ENCODE measurements at places on chromosomes 7 and 10.

GRCh38 chr10:58950618-58951017 lies 225.8 kb upstream of the PHYHIPL start:
- no peak for DNase-seq

DNA sequence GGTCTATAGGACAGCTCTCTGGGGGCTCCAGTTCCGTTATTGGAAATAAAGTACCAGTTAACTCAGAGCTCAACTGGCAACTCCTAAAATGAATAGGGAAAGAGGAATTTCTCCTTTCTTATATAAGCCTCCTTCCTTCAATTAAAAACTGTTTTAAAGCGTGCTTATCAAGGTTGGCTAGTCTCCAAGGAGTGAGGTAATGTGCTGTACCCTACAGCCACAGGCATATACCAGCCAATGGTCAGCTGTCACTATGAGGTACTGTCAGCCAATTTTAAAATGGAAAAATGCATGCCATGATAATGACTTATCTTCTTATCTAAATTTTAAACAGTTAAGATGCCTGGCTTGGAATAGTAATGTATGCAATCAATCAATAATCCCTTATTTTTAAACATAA lies 76.2 kb downstream of the PLCE1 start:
- DNase-seq, result no peak

- DNase-seq, result no peak
Observed at GRCh38 chr10:96588616-96589419, 2.0 kb upstream of the TM9SF3 start.

DNA sequence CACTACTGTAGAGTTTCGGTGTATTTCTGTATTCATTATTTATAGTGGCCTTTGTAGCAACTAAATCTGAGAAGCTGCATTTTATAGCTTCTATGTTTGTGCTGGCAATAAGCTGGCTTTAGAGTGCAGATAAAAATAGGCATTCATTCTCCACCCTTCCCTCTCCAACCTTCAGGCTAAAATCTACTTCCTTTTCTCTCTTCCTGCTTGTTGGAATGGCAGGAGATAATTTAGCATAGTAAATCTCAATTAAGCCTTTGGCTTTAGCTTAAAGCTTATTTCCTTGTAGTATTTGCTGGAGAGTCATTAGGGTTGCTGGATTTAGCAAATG lies 58.5 kb downstream of the CPVL start:
- DNase-seq, result no peak

GRCh38 chr7:85054306-85054705 lies 132.6 kb downstream of the SEMA3D start:
- DNase-seq, result no peak

DNA sequence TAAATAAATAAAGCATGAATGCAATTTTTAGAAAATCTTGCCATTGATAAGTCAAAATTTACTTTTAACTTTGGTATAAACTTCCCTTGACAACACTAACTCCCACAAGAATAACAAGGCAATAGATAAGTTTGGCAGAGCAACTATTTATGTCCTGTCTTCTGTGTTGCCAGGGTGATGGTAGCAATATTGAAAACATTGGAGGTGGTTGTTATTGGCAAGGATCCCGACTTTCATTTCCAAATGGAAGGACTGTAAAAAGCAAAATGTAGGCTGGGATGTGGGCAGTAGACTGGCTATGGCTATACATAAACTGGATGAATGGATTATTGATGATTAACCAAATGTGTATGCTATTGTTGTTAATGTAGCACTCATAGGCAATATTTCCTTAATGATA lies 134.9 kb upstream of the CACNA2D1 start:
- DNase-seq, result no peak

DNA sequence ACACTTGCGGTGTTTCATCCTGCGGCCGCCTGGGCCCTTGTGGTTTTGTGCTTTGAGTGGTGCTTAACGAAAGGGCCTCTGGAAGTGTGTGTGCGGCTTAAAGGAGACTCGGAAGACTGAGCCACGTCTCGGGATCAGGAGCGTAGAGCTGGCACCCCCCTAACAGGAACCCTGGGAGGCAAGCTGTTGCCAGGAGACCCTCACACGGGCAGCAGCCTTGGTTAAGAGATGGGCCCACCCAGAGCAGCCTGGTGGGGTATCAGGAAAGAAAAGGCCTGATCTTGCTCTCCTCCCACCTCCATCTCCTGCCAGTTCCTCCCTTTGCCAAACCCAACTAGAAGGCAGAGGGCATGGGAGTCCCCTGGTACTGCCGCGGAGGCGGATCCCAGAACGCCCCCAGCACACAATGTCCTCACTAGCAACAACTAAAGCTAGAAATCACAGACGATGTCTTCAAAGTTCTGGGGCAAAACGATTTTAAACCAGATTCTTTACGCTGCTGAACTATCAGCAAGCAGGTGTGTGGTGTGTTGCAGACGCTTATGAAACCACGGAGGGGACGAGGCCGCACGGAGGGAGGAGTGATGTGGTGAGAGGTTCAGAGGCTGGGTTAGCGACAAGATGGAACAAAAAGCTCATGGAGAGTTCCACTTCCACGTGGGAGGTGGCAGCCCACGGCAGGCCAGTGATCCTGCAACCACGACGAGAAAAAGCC lies 67.0 kb upstream of the INPP5A start:
- no peak for DNase-seq

GRCh38 chr10:100223879-100224278 lies 5.5 kb downstream of the CHUK start:
- DNase-seq, result no peak

- DNase-seq, result no peak
Observed at GRCh38 chr7:48111596-48111995, 22.5 kb downstream of the UPP1 start.

DNA sequence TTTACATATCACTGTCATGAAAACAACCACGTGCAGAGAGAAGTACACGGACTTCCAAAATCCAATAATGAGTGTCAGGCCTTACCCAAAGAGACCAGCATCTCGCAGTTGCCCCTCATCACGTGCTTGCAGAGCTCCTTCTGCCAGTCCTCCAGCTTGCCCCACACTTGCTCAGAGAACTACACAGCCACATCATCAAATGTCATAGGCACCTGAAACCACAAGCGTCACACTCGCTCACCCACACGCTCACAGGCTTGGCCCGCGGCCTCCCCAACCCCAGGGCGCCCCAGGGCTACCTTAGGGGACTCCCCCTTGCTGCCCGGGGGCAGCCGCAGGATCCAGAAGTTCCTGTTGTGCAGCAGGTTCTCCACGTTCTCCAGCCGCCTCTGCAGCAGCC lies 123.4 kb upstream of the ZNF746 start:
- no peak for DNase-seq

GRCh38 chr7:159030490-159031134 lies 114.1 kb downstream of the VIPR2 start:
- no peak for DNase-seq

DNA sequence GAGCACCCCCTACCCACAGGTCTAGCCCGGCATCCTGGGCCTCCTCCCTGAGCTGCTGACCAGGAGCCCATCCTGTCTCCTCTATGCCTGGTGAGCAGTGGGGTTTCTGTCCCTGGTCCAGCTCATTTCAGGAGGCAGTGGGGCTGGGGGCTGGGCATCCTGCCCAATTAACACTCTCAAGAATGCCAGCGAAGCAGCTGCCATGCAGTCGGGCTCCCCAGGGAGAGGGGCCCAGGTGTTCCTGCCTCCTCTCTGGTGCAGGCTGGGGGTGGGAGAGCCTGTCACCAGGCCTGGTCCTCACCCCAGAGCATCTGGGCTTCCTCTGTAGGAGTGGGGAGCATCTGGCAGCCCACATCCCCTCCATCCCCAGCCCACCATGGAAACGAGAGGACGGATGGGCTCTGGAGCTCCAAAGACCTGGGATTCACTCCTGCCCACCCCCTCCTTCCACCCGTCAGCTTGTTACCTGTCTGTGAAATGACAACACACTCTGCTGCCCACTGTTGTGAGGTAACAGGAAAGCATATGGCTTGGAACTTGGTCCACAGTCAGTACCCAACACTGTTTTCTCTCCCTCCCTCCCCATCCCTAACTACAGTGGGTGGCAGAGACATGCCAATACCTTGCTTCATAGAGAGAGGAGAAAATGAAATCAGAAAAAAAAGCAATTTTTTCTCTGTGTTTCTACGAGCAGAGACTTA lies 69.1 kb downstream of the SLIT1 start:
- no peak for DNase-seq

- DNase-seq, result no peak
Observed at GRCh38 chr10:132977076-132977475, 34.7 kb upstream of the CFAP46 start.

- DNase-seq, result no peak
Observed at GRCh38 chr10:98062424-98062823, 32.0 kb upstream of the CRTAC1 start.

DNA sequence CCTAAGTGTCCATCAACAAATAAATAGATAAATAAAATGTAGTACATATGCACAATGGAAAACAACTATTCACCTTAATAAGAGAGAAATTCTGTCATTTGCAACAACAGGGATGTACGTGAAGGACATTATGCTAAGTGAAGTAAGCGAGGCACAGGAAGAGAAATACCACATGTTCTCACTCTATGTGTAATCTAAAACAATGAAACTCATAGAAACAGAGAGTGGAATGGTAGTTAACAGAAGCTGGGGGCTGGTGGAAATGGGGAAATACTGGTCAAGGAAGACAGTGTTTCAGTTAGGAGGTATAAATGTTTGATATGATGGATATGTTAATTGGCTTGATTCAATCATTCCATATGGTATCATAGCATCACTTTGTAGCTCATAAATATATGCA lies 43.1 kb downstream of the ARL4A start:
- no peak for DNase-seq

DNA sequence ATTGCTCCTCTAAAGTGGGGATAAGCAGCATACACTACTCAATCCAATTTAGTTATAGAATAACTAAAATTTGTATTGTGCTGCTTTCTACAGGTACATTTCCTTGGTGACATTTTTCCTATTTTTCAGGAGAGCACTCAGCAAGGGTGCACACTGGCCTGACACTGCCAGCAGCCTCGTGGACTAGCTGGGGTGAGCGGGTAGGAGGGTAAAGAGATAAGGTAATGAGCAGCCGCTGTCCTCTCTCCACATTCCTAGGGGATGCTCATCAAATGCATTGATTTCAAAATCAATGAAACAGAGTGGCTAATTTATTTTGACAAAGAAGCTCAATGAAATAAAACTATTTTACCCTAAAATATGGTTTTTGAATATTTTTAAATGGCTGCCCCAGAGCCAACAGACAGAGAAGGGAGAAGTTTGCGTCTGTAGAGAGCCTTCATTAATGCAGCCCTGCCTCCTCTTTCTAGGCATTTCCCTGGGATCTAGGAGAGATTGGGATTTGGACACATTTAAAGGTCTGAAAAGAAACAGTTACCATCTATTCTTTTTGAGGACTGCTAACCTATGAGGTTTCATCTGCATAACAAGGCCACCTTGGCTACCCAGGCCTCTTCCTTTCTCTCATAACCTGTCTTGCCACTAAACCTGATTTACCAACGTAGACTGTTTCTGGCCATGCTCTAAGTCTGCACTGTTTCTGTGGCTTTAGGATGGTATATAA lies 561.0 kb downstream of the IPMK start:
- DNase-seq, result no peak

DNA sequence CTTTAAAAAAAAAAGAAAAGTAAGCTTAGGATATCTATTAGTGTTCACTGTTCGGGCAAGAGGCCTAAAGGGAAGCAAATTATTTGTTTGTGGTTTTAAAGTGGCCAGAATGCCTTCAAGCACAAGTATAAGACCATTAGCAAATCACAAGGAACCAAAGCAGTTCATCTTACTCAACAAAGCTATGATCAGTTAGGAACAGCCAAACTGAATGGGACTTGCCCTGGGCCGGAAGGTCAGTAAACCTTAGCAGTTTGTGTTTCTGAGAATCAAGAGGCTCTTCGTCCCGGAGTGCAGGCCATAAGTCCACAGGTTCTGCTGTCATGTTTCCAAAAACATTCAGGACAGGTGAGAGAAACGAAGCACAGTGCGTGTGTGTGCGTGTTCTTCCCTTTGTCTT lies 4.5 kb downstream of the FBXW4 start:
- no peak for DNase-seq

- DNase-seq, result no peak
Observed at GRCh38 chr10:37777056-37777455, 80.4 kb downstream of the ZNF248 start.

DNA sequence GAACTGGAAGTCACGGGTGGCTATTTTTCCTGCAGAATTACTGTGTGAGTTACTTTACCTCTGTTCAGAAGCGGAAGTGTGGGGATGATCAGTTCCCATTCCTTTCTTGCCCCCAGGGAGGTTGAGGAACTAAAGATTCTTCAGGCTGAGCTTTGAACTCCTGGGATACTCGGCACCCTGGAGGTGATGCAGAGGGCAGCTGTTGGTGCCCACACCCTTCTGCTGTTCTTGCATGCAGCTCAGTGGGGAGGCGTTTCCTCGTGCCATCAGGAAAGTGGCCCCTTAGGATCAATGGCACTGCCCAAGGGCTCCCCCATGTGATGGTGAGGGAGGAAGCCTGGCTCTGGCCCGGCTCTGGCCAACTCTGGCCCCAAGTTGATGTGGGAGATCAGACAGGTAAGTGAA lies 44.7 kb upstream of the MXI1 start:
- no peak for DNase-seq

DNA sequence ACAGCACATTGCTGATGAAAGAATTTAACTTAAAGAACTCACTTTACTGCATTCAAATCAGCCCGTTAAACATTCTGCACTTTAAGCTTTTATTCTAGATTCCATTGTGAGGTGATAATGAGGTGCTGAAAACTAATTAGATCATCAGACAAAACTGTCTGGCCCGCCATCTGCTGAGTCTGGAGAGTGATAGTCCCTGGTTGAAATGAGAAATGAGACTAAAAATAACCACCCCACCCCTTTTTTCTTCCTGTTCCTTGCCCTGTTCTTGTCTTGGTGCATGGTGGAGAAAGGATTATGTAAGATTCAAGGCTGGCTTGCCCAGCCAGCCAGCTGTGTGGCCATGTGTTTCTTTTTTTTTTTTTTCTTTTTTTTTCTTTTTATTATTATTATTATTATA lies 277.0 kb upstream of the COBL start:
- DNase-seq, result no peak

- DNase-seq, result no peak
Observed at GRCh38 chr10:59586407-59586891, 123.2 kb downstream of the SLC16A9 start.

DNA sequence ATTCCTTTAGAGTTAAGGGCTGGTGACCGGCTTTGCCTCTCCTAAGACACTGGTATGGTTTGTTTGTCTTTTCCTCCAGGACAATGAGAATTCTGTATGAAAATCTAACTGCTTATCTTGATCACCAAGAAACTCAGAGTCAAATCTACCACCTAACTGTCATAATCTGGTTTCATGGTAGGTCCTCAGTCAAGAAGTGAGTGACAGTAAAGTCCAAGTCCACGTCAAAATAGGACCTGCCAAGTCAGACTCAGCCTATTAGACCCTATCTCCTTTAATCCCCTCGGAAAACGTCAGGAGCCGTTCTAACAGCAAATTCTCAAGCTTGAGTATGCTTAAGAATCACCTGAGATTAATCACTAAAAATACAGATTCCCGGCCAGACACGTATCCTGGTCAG lies 37.4 kb downstream of the C7orf33 start:
- DNase-seq, result no peak
